ENCODE measurements at places on chromosomes 3 and 15.

- DNase-seq: peak; percentile 63
Measured at GRCh38 chr3:136194409-136195257, 1.5 kb downstream of the MSL2 start.

DNA sequence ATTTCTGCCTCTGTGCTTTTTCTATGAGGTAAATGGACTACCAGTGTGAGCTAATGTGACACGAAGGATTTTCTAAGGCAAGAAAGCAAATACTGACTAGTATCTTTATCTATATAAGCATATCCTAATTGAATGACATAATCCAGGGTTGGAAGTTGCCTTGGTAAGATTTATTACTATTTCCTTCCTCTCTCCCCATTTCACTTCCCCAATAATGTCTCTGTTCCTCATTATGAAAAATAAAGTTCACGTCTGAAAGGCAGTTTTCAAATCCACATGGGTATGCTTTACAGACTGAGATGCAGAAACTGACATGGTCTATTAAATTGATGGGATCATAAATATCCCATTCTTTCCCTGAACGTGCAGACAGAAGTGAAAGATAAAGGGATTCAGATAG lies 86.0 kb downstream of the DTWD1 start:
- no peak for DNase-seq

GRCh38 chr3:16770021-16770420 lies 114.7 kb upstream of the PLCL2 start:
- no peak for DNase-seq

GRCh38 chr15:70102827-70103226 lies 5.1 kb upstream of the TLE3 start:
- no peak for DNase-seq

GRCh38 chr3:109743981-109744380 lies 406.6 kb upstream of the DPPA4 start:
- no peak for DNase-seq
